ENCODE measurements at places on chromosomes 2 and 18.

DNA sequence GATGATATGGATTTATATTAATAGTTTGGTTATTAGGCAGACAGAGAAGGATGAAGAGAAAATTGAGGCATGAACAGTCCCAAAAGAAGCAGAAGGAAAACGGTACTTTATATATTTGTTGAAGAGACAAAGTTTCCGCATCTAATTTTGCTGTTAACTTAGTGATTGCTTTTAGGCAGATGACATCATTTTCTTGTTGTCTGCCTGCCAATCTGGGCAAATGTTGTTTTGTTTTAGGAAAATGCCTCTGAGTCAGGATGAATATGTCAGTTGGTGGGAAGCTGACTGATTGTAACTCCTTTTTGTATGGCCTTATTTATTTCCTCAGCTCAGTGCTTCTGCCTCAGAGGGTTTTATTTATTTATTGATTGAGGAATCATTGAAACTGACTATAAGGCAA is 52.5 kb upstream of the CAVIN2 start:
- no peak for DNase-seq

DNA sequence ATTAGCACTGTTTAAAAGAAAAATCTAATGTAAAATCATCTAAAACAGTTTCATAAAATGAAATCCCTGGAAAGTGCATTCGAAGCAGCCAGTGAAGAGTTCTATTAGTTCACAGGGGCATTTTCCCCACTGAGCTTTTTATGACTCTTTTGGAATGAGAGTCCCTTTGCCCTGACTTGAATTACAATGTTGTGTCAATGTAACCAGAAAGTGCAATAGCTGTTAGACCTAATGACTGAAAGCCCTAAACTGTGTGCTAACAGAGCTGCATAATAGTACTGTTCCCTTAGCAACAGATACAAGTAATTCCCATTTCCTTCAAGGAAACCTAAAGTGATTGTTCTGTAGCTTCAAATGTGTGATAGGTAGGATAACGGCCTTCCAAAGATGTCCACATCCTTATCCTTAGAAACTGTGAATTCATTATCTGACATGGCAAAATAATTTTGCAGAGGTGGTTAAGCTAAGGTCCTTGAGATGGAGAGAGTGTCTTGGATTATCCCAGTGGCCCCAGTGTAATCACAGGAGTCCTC is 134.4 kb downstream of the L3MBTL4 start:
- no peak for DNase-seq

DNA sequence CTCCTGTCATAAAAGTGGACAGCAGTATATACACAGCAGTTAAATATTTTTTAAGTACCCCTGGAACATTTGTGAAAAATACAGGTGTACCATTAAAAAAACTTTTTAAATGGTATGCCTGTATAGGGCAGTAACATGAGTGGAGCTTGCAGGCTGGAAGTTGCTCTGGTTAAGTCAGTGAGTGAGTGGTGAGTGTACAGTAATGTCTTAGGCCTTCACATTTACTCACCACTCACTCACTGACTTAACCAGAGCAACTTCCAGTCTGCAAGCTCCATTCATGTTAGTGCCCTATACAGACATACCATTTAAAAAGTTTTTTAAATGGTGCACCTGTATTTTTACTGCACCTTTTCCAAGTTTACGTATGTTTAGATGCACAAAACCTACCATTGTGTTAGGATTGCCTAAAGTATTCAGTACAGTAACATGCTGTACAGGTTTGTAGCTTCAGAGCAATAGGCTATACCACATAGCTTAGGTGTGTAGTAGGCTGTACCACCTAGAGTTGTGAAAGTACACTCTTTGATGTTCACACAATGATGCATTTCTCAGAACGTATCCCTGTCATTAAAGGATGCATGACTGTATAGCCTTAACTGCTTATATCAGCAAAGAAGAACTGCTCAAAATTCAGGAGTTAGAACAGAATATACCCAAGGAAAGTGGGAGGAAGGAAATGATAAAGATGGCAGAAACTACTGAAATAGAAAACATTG is 112.6 kb downstream of the EHBP1 start:
- no peak for DNase-seq

DNA sequence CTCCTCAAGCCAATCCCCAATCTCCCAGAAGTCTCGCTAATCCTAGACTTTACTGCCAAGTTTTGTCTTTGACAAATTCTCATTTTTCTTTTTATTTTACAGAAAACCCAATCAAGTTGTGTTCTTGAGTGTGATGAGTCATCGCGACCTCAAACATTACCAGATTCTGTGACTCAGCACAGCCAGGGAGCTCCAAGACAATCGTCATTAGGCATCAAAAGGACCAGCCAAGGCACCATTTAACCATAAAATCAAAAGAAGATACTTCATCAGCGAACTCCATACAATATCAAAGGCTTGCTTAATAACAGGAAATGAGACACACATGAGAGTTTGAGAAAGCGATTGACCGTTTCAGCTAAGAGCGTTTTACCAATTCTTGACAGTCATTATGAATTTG is 146.2 kb upstream of the AGAP1 start:
- no peak for DNase-seq

GRCh38 chr2:204726831-204727230 is 181.6 kb downstream of the PARD3B start:
- no peak for DNase-seq

- no peak for DNase-seq
Observed at GRCh38 chr2:5319493-5319892, 372.7 kb upstream of the SOX11 start.

- DNase-seq: no peak
Observed at GRCh38 chr2:29558097-29558496, 363.3 kb downstream of the ALK start.

DNA sequence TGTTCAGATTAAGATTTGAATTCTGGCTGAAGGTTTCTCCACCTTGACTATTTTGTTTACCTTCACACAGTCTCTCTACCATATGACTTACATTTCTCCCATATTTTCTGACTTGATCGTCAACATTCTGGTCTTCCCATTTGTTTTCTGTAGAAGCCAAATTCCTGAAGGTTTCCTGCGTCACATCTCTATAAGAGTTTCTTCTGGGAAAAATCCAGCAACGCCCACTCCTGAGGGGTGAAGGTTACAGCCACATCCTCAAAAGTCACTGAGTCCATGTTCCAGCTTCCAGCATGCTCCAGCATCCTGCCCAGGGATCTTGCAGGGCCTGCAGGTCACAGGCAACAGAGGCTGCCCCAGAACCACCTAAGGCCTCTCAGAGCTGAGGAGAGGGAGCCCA is 47.5 kb downstream of the NBEAL1 start:
- no peak for DNase-seq

GRCh38 chr2:126700677-126701076 is 44.7 kb downstream of the GYPC start:
- DNase-seq: no peak

- no peak for DNase-seq
Observed at GRCh38 chr2:158618891-158619490, 162.2 kb downstream of the PKP4 start.

- no peak for DNase-seq
Observed at GRCh38 chr2:16155766-16156165, 215.4 kb downstream of the MYCN start.

GRCh38 chr2:223054193-223054781 is 2.3 kb downstream of the KCNE4 start:
- no peak for DNase-seq

DNA sequence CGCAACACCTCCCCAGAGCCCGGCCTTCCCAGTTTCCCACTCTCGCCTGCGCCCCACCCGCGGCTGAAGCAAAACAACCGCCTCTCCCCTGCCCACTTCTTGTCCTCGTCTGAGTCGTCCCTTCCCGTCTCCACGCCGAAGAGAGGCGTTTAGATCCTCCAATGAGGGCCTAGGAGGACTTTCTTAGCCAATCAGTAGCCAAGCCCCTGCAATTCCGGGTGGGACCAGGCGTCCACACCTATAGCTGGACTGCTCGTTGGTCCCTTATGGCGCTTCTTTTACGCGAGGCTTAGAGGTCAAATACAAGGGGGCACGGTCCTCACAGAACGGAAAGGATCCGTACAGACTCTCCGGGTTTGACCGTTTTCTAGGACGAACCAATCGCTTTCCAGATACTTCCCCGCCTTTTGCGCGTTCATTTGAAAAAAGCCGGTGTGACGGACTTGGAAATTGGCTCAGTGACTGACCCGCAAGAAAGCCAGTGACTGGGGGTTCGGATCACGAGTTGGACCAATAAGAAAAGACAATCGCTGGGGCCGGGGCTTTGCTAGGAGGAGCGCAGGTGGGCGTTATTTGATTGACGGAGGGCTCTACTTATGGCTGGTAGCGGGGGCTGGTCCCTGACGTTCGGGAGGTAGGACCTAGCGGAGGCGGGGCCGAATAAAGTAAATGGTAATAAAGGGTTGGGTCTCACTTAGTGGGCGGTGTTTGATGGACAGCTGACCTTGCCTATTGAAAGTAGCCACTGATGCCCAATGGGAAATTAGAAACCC is 581 bp upstream of the PPM1B start:
- DNase-seq: peak; percentile 100

DNA sequence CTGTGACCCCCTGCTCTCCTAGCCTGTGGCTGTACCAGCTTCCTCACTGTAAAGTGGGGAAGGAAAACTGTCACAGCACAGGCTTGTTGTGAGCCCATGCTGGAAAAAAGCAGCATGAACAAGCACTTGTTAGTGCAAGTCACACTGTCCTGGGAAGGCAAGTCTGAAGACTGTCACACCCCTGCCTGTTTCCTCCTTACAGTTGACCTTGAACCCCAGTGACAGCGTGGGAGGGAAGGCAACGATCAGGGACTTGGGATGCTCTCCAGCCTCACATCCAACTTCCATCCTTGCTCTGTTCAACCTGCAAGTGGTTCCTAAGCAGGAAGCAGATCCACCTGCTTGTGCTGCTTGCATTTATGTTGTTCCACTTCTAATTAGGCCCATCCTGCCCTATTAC is 311.3 kb upstream of the KLHL29 start:
- DNase-seq: no peak

DNA sequence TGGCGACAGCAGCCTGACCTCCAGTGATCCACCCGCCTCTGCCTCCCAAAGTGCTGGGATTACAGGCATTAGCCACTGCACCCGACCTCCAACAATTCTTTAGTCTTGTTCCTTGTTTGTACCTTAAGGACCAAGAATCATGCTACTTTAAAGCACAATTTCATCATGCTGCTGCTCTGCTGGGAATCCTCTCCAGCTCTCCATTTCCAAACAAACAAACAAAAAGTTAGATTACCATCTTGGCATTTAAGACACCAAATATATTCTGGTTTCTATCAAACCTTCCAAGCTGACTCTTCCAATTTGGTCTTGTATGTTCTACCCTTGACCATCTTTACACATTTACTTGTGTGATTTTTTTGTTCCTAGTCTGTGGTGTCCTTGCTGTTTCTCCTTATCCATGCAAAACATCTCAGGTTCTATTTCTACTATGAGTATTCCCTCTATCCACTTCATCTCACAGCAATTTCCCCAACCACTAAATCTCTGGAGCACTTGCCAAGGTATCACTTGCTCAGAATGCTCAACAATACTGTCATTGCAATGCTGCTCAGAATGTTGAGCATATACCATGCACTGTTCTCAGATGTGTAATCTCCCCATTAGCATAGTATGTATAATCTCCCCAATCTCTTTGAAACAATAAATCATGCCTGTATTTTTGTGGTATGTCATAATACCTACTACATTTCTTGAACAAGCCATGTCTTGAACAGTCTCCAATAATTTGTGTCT is 73.2 kb upstream of the GALNT5 start:
- DNase-seq: no peak

DNA sequence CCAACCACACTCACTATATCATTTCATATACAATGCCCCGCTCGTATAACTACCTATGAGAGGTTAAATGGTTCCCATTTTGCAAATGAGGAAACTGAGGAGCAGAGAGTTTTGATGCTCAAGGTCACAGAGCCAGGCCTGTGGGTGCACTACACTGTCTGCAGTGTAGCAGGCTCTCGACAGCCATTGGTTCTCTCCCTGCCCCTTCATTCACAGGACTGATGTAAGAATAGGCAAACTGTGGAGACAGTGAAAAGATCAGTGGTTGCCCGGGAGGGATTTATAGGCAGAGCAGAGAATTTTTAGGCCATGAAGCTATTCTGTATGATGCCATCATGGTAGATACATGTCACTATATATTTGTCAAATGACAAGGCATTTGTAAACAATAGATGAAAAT is 39.0 kb upstream of the LBH start:
- DNase-seq: no peak

DNA sequence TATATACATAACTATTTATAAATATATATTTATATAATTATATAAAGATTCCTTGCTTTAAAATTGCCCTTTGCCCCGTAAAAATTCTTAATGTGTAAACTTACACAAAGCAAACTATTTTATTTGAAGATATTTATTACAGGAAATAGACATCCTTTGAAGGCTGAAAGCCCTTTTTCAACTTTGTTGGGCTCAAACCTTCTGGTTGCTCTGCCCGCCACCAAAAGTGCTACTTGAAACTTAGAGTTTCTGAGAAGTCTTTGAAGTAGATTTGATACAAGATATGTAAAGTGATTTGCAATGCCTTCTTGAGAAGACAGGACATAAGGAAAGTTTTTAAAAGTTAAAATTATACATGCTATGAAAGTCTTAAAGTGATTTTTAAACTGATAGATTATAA is 36.6 kb upstream of the METAP1D start:
- no peak for DNase-seq

- DNase-seq: no peak
Observed at GRCh38 chr2:68110102-68110501, 47.3 kb upstream of the C1D start.

GRCh38 chr2:197274349-197274748 is 36.2 kb downstream of the ANKRD44 start:
- no peak for DNase-seq

GRCh38 chr2:110732422-110733413 is at the start of gene ACOXL:
Gene ACOXL, plus strand, starts transcription at chr2:110732573. Its CDS starts 35,817 bp downstream, at chr2:110768390.
- DNase-seq: no peak

DNA sequence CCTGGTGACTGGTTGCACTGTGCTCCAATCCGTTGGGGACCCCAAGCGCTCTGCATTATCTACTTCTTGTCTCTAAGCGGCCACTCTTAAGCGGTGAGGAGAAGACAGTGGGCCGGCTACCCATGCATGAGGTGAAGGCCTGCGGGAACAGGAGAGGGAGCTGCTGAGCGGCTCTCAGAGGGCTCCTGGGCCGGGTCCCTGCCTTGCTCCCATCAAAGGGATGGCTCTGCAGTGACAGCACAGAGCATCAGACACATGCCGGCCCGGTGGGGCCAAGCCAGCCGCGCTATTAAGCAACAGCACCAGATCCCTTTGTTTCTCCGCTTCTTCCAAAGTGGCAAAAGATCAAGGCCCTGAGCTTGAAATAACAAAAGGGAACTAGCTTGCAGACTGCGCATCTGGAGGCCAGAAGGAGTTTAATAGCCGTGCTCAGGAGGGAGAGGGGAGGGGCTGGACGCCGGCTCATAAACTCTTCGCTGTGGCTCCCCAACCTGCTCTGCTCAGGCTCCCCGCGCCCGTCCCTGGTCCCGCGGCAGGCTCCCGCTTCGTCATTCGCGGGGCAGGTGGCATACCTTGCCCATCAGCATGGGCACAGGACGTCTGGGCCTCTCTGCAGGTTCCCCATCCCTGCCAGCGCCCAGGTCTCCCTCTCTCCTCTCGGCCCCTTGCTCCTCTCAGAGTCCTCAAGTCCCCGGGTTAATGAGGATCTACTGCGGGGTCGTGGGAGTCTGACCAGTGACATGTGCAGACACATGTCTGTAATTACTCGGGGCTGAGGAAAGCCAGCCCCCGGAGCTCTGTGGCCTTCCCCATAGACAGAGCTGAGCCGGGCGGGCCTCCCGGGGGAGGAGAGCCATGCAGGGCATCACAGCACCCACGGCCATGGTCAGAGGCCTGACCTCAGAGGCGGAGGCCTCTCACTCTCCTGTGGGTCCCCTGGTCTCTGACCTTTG is 96.7 kb downstream of the ASB1 start:
- DNase-seq: no peak

- DNase-seq: no peak
Observed at GRCh38 chr2:44550561-44550960, 188.8 kb downstream of the CAMKMT start.
